Ascending aorta (tissue), 2 donors: ENCODE measurements at places on chromosomes 4 and X.
A peak's percentile ranks its signal among the peaks of the same experiment; 100 is the strongest.

GRCh38 chr4:184416913-184417734 is 57.2 kb downstream of the IRF2 start:
- DNase-seq: no peak

GRCh38 chr4:86961605-86962295 is 26.9 kb downstream of the AFF1 start:
- DNase-seq: no peak

DNA sequence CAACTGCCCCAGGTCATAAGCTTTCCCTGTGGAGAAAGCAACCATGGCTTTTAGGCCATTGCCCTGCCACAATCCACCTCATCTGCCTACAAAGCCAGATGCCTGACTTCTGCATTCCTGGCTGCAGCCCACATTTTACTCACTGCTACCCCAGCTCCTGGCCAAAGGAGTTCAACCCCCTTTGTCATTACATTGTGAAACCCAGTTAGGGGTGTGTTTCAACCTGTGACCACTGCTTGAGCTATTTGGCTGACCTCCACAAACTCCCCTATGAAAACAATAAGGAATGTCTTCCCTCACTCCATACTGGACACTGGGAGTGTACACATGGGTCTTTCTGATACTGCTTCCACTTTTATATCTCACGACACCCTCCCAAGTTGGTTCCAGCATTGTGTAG is 589.2 kb downstream of the SH3BGRL start:
- no peak for DNase-seq

GRCh38 chr4:165709516-165709915 is 163.5 kb upstream of the TLL1 start:
- no peak for DNase-seq

- no peak for DNase-seq
These were observed 386.0 kb downstream of the TLL1 start for GRCh38 chr4:166259081-166259480.

- no peak for DNase-seq
These were observed 1388.9 kb downstream of the C4orf33 start for GRCh38 chr4:130484826-130485225.

GRCh38 chrX:39857780-39858179 is 240.0 kb downstream of the BCOR start:
- DNase-seq: no peak

DNA sequence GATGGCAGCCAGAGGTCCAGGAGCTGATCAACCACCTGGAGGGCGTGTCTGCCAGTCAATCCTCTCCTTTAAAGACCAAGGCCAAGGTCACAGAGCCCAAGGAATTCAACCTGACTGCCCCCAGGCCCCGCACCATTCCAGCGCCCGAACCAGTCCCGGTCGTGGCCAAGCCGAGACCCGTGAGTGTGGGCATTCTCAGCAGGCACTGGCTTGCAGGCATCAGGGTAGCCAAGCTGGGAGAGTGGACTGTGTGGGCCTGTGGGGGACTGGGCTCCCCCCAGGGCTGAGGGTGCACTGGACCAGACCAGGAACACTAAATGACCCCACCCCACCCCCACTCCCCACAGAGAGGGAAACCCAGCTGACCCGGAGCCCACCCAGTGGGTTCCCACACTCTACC is 23.8 kb upstream of the RNF4 start:
- DNase-seq: no peak

DNA sequence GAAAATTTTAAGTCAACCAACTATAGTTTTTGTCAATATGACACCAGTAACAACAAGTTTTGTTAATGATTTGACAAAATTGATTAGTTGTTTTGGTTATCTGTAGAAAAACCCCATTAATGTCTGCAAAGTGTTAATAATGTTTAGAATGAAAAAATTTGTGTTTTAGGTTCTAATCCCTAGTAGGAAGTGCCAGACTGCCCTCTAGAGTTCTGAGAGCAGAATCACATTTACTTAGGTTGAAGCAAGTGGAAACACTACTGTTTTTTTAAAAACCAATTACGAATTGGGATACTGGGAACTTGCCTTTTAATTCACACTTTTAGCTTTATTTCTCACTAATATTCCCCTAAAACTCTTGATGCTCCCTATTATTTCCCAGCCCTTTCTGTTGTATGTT is 101.1 kb upstream of the CYLC1 start:
- DNase-seq: no peak

- peak; percentile 61 for DNase-seq
These were observed 13.2 kb upstream of the PCDH18 start for GRCh38 chr4:137545461-137545861.

DNA sequence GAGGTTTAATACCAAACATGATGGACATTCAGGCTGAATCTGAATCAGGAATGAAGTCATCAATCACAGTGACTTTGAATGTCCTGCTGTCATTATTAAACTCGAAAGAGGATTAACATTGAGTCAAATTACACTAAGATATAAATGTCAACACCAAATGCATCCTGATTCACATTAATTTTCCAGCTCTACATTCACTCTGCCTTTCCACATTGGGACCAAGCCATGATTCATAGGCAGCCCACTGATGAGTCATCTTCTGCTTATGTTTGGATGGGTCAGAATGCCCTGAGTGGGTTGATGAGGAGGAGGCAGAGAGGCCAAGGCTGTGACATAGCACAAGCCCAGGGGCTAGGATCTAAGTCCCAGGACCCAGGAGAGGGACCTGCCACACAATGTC is 247.6 kb upstream of the RPS6KA3 start:
- DNase-seq: no peak

DNA sequence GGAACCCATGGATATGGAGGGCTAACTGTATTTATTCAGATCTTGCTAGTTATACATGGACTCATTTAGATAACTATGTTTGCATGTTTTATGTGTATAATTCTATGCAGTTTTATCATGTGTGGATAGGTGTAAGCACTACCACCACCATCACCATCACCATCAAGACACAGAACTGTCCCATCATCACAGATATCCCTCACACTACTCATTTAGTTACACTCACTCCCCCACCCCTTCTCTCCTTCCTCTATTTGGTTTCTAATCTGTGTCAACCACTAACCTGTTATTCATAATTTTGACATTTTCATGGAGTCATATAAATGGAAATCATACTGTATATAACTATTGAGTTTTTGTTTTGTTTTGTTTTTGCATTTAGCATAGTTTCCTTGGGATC is 43.7 kb downstream of the STAG2 start:
- no peak for DNase-seq
